Bone marrow (tissue), 2 donors: ENCODE measurements at places on chromosomes 6 and 20.

DNA sequence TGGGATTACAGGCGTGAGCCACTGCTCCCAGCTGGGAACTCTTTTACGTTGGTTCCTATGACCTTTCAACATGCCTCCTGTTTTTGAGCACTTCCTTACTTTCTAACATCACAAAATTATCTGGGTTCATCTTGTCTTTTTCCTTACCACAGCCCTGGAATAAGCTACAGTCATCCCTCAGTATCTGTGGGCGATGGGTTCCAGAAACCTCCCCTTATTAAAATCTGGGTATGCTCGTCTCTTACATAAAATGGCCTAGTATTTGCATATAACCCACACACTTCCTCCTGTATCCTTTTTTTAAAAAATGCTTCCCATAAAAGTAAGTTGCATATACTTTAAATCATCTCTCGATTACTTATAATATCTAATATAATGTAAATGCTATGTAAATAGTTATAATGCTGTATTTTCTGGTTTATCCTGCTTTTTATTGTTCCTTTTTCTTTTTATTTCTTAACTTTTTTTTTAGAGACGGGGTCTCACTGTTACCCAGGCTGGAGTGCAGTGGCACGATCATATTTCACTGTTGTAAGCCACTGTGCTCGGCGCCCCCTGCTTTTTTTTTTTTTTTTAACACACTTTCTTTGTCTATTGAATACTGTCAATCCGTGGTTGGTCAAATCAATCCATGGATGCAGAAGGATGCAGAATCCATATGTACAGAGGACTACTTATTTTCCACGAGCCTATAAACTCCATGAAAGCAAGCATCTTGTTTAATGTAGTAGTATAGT lies 9.2 kb downstream of the RPF2 start:
- DNase-seq = no peak

DNA sequence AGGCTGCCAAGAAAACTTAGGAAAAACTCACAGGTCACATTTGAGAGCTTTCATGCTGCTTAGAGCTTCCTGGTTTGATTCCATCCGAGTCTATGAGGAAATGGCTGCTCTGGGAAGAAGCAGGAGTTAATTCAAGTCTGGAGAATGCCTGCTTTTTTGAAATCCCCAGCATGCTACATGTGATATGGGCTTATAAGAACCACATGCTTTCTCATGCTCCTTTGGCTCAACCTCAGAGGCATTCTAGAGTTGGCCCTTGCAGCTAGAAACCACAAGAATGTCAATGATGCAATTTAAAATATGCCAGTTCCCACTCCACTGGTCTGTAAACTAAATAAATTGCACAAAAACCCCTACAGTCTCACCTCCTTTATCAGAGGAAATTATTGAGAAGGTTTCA lies 142.9 kb upstream of the OLIG3 start:
- no peak for DNase-seq

GRCh38 chr20:1282966-1283365 lies 16.9 kb downstream of the SNPH start:
- DNase-seq = no peak

DNA sequence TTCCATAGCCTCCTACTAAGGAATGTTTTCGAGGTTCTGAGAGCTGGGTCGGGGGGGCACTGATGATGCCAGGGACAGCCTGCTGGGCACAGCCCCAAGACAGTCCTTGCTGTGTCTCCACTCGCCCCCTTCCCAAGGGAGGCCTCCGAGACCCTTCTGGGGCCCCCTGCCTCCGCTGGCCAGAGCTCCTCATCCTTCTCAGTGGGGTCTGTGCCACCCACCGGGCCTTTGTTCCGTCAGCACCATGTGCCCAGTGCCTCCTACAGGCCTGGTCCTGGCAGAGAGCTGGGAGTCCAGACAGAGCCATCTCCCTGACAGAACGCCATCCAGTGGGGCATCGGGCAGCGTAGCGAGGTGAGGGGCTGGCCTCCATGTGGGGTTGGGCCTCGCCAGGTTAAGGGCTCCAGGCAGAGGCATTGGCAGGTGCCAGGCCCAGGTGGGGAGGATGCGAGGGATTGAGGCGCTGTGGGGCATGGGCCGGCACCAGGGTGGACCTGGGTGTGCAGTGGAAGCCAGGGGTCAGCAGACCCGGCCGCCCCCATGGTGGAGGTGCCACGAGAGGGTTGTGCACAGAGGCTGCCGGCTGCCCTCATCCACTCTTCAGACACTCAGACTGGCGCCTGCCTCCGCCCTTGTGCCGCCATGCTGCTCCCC lies 13.3 kb downstream of the RBM38 start:
- no peak for DNase-seq

DNA sequence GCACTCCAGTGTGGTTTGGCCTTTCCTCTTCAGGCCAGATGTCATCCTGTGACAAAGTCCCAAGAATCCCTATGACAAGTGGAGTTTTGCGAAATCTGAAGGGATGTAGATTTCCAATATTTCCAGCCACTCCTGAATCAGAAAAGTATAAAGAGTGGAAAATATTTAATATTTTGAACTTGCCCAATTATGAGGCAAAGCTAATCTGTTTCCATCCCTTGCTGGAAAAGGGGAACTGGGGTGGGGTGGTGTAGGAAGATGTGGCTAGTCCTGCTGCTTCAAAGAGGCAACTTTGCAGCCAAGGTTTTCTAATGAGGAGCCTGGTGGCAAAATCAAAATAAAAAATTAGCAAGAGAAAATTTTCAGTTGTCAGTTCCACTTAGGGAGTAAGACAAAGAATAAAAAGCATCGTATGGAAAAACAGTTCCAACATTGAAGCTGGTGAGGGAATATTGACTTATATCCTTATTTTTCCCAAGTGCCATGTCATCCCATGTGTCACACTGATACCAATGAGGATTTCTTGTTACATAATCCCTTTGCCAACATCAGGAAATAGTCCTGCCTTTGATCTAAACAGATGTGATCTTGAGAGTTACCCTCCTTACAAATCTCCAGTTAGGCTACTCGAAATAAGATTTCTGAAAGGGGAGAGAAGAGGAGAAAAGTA lies 480.0 kb upstream of the JARID2 start:
- no peak for DNase-seq

GRCh38 chr6:136216503-136217401 lies 33.4 kb downstream of the MTFR2 start:
- DNase-seq = no peak

GRCh38 chr20:42352096-42352495 lies 733.9 kb upstream of the CHD6 start:
- DNase-seq = no peak

GRCh38 chr20:22833851-22834250 lies 201.3 kb upstream of the SSTR4 start:
- DNase-seq = no peak

GRCh38 chr6:111832833-111833418 lies 40.3 kb downstream of the FYN start:
- no peak for DNase-seq

- DNase-seq = no peak
Measured at GRCh38 chr6:63660757-63661156, 25.2 kb downstream of the PHF3 start.

- DNase-seq = no peak
Measured at GRCh38 chr6:7785243-7786035, 59.5 kb downstream of the BMP6 start.

GRCh38 chr6:152846825-152847224 lies 96.2 kb downstream of the VIP start:
- DNase-seq = no peak

- no peak for DNase-seq
Measured at GRCh38 chr20:43751167-43752050, 24.6 kb upstream of the GTSF1L start.

DNA sequence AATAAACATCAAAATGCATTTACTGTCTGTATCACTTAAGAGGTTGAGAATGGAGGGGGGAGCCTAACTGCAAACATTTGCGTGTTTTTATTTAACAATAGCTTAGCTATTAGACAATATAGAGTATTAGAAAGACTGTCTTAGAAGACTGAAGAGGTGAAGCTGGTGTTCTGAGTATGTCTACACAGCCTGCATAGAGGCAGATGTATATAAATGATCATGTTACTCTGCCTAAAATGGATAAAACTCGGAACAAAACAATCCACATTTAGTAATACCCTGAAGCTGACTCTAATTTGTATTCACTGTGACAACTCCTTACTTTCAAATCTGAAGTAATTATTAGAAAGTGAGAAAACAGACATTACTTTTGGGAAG lies 181.9 kb downstream of the GMPR start:
- DNase-seq = no peak

GRCh38 chr6:158324136-158324535 lies 11.9 kb downstream of the TULP4 start:
- DNase-seq = no peak

DNA sequence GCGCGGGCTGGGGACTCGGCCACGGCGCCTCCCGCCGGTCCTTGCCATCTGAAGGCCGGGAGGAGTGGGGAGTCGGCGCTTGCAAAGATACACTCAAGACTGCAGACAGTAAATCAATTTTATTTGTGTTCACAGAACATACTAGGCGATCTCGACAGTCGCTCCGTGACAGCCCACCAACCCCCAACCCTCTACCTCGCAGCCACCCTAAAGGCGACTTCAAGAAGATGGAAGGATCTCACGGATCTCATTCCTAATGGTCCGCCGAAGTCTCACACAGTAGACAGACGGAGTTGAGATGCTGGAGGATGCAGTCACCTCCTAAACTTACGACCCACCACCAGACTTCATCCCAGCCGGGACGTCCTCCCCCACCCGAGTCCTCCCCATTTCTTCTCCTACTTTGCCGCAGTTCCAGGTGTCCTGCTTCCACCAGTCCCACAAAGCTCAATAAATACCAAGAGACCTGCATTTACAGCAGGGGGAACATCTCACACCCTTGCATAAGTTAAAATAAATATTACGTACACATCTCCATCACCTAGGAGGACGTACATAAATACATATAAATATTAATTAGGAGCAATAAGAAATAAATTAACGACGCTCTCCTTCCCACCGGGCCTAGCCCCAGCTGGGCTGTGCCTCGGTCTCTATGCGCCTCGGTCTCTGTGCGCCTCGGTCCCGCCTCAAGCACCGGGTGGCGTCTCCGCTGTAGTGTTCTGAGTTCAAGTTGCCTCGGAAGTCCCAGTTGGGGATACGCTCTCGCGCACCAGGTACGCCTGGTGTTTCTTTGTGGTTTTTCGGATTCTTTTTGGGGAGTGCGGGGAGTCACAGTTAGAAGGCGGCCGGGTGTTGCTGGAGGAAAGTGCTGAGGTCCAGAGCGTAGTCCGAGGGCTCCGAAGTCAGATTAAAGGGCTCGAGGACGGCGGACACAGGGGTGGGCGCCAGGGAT lies 889 bp upstream of the FLOT1 start:
- DNase-seq = no peak

- DNase-seq = no peak
Measured at GRCh38 chr6:102812242-102812641, 1418.7 kb downstream of the GRIK2 start.

DNA sequence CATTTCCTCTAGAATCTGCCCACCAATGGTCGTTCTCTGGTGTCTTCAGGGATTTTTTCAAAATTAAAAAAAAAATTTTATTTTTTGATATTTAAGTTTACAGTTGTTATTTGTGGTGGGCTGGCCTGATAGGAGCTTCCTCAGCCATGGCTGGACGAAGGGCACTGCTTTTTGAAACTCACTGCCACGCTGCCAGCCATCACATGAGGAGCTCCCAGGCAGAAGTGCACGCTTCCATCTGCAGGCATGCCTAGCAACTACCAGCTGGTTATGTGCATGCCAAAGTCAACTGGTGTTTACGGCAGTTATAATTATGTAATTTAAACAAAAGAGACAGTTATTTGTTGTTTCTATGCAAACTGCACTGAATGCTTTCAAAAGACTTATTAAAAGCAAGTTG lies 105.1 kb downstream of the IRF4 start:
- DNase-seq = no peak

DNA sequence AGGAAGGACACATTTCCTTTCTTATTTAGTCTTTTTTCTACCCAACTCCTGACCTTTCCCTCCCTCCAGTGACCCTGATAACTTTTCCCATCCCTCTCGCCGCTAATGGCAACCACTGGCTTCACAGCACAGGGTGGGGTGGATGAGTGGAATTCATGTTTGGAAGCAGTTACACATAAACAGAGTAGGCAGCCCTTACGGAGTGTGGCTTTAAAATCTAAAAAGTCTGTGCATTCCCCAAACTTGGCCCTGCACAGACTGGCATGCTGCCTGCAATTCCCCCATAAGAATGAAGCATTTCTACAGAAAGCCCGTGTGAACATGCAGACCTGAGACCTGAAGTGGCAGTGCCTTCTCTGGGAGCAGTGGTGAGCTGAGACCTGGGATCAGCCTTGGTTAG lies 275.9 kb upstream of the PRND start:
- DNase-seq = no peak

DNA sequence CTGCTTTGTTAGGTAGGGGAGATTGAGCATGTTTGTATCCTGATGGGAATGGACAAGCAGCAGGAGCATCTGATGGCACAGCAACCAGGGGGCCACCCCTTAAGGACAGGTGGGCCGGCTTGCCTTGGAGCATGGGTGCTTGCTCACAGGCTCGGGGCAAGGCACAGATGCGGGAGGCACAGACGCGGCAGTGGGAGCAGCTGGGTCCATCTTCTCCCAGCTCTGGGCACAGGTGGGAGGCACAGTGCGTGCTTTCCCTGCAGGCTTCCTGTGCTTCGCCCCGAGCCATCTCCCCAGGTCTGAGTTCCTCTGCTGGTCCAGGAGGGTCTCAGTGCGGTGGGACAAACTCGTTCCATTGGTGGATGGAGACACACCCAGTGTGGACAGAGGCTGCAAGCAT lies 73.6 kb upstream of the BHLHE23 start:
- no peak for DNase-seq

DNA sequence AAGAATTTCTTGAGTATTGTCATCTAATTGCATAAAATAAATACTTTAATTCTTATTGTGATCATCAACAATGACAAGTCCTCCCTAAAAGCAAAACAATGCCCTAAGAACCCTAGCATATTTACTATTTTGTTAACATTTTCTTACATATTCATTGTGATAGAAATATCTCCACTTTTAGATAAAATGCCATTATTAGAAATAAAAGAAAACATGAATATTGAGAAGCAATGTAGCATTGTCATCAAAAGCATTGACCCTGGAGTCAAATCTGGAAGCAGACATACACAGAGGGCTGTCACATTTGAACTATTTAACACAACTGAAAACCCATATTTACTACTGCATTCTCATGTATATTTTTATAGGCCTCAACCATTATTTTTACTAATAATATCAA lies 257.7 kb downstream of the SYNE1 start:
- DNase-seq = no peak

DNA sequence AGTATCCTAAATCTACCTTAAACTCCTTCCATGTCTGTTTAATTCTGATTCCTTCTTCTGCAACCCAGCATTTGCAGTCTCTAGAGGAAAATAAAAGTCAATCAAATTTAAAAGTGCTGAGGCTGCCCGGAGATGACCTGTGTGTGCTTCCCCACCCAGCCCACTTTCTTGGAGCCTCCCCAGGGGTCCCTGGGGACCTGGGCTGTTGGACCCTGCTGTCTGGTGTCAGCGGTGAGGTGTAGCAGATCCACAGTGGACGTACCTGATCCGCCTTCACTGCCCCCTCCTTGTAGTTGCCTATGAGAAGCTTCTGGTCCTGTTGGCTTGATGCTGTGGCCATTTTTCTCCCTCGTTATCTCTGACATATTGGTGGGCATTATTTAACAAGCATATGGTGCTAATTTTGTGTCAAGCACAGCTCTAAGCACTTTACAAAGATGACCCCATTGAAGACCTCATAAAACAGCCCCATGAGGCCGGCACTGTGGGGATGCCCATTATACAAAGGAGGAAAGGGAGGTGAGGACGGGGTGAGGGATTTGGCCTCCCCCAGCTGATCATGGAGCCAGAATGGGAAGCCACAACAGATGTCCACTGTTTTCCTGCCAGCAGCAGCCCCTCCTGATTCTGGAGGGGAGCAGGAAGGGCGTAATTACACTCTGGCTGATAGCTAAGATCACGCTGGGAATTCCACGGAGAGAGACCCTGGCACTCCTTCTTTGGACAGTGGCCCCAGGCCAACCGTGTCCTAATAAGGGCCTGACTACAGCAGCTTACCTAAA lies 628.2 kb downstream of the CDH26 start:
- no peak for DNase-seq
